ENCODE measurements at places on chromosomes 11 and 22.
A peak's percentile ranks its signal among the peaks of the same experiment; 100 is the strongest.

DNA sequence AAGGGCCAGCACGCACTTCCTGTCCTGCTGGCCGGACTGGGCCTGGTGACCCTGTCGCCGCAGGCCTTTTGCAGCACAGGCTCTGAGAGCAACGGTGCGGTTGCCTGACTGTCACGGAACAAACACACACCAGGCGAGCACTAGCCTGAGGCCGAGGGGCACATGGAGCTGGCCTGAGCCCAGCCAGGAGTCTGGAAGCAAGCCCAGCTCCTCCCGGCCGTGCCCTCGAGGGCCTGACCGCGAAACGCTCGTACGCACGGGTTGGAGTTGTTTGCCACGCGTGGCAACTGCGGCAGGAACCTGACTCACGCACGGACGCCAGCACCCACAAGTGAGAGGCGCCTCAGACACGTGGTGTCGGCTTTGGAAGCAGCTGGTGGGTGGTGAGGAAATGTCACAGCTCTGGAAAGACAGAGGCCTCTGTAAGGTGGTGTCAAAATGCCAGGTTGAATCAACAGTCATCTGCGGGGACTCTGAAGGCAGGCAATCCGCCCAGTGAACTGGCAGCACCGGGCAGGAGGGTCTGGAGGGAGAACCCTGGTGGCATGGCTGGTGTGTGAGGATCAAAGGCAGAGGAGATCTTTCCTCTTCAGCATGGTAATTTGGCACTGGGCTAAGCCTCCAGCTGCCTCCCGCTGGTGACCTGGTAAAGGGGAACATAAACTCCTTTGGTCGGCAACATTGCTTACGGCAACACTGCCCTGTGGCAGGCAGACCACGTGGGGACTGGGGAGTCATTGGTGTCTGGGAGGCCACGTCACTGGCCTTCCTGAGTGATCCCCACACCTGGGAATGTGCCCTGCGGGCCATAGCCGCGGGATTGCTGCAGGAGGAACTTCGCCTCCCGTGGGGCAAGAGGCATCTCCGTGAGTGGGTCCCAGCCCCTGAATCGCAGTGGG, 15.3 kb upstream of the IL17REL start:
- DNase-seq, result peak; percentile 25

DNA sequence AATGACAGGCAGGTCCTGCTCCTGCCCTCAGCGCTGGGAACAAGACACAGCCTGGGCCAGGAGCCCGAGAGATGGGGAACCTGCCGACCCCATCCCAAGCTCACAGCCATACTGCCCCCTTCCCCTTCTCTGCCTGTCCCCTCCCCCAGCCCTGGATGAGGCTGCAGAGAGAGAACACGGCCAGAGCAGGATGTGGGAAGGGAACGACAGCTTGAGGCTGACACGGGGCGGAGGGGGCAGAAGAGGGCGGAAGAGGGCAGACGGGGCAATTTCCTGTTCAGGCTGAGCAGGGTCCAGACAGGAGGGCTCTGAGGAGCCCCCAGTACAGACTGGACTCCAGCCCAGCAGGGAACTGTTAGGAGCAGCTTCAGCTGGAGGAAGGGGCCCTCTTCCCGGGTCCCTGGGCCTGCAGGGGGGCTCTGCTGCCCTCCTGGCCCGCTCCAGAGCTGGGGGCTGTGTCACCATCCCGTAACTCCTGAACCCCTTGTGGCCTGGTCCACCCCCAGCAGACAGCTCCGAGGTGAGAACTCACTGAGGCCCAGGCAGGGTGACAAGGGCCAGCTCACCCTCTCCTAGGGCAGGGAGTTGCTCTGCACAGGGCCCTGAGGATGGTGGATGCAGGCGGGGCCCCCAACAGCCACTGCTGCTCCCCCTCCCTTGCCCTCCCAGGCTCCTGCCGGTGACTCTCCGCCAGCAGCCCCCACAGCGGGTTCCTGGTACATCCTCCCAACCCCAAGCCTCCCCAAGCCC, 5.7 kb downstream of the CTSD start:
- DNase-seq, result no peak

- DNase-seq, result no peak
Measured at GRCh38 chr22:35307892-35308291, 8.2 kb downstream of the TOM1 start.

GRCh38 chr11:77174559-77174958, 46.5 kb downstream of the MYO7A start:
- peak; percentile 48 for DNase-seq

GRCh38 chr11:40125054-40125453, 1334.4 kb downstream of the LRRC4C start:
- DNase-seq, result peak; percentile 36

GRCh38 chr22:44661659-44662569, 40.1 kb upstream of the PRR5 start:
- DNase-seq, result no peak

- no peak for DNase-seq
Measured at GRCh38 chr22:47133061-47133969, 370.9 kb downstream of the TBC1D22A start.
